ENCODE measurements at places on chromosomes 5 and 9. TPM values are rescaled to one million over a fixed set of nuclear protein-coding genes. Genes with fewer than 3 reads are reported as not detected.

DNA sequence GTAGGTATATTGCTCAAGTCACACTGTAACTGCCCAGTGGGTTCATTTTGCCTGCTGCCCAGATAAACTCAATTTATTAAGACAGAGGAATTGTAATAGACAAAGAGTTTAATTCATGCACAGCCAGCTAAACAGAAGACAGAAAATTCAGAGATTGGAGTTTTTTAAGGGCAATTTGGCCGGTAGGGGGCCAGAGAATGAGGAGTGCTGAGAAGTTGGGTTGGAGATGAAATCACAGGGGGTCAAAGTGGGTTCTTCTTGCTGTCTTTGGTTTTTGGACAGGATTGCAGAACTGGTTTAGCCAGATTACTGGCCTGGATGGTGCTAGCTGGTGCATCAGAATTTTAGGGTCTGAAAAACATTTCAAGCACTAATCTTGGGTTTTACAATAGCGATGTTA, 20.7 kb upstream of the IL33 start:
- DNase-seq, result peak; percentile 53

Gene CCDC192
- not detected for total RNA-seq

DNA sequence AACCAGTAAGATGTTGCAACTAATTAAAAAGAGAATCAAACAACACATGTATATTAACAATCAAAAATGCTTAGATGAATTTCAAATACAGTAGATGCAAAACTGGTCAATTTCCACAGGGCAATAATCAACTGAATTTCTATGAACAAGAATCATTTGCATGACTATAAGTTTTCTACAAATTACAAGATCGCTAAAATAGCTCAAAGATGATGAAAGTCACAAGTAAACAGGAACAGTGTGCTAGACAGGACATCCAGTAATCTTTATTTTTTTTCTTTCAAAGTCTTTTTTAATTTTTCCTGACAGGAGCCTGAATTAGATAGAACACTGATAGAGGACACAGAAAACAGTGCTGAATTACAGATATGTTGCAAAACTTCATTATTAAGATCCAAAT, 608.2 kb upstream of the DAB2 start:
- DNase-seq, result no peak

DNA sequence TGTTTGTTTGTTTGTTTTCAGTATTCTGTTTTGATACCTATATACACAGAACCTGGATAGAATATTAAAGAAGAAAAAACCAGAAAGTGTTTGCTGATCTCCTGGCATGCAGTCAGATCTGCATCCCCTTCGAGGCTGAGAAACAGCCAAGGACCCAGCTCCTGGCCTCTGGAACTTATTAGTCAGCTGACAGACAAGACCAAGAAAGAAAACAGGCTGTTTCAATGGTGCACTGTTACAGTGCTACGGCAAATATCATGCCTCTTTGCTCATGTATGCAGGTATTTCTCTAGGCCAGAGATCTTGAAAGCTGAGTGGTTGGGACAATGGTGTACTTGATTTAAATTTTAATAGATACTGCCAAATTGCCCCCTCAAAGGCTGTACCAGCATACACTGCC, 95.0 kb downstream of the C5orf15 start:
- DNase-seq, result no peak

GRCh38 chr5:161373345-161373707, 173.2 kb downstream of the GABRB2 start:
- no peak for DNase-seq

Gene FCN2
- total RNA-seq, result not detected

GRCh38 chr5:92659246-92659645, 921.8 kb downstream of the NR2F1-AS1 start:
- DNase-seq, result no peak
